Hematopoietic multipotent progenitor cell treated with erythropoietin and hydrocortisone succinate and interleukin-3 and kit ligand, for 4 days (in vitro differentiated cells): ENCODE measurements at places on chromosomes 5 and 9.

- DNase-seq: no peak
Observed at GRCh38 chr9:90547896-90548295, 94.7 kb downstream of the DIRAS2 start.

GRCh38 chr9:5425006-5425628 is 12.6 kb downstream of the PLGRKT start:
- DNase-seq: peak; percentile 75

- peak; percentile 81 for DNase-seq
Observed at GRCh38 chr5:66864240-66864884, 268.2 kb downstream of the MAST4 start.

GRCh38 chr9:8025551-8025950 is 226.0 kb upstream of the DMAC1 start:
- DNase-seq: no peak

GRCh38 chr9:124254261-124254682 is 3.5 kb upstream of the NEK6 start:
- DNase-seq: no peak

DNA sequence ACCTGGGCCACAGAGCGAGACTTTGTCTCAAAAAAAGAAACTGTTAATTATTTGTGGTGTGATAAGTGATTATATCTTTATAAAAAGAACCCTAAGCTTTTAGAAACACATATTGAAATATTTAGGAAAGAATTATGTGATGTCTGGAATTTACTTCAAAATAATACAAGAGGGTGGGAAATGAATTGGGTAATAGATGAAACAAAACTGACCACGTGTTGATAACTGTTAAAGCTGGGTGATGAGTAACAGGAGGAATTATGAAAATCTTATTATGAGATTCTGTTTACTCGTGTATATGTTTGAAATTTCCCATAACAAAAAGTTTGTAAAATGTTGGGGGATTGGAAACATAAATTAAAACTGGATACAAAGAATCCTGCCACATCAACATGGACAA is 33.0 kb upstream of the PPP2CA start:
- DNase-seq: no peak

DNA sequence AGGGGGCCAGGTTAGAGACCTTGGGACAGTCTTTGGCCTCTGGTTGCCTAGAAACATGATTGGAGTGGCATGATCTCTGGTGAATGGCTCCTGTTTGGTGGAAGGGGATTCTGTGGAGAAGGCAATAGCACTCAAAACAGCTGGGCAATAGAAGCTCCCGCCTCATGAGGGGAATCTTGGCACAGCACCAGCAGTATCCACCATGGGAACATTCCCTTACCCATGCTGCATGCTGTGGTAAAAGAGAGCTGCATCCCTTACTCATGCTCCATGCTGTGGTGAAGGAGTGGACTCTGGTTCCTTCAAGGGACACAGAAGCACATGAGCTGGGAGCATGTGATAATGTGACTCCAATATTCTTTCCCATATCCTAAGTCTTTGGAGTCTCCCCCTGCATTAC is 160.6 kb downstream of the PJA2 start:
- DNase-seq: no peak
